Bronchial smooth muscle cell (primary cell): ENCODE measurements at places on chromosomes 4 and X. TPM values are rescaled to one million over a fixed set of nuclear protein-coding genes. Genes with fewer than 3 reads are reported as not detected.

Gene SSX2
- total RNA-seq: not detected in 2 replicates

Gene IL9R
- total RNA-seq: not detected in 2 replicates

Gene IL3RA
- not detected in 2 replicates for total RNA-seq

Gene TLR3
- total RNA-seq: 1.1 and 1.8 TPM in 2 replicates

Gene SLC10A7
- total RNA-seq: 3.9 and 5.0 TPM in 2 replicates

Gene PNMA6F
- total RNA-seq: not detected in 2 replicates

Gene TMEM31
- not detected in 2 replicates for total RNA-seq

Gene CD99
- 158 and 164 TPM in 2 replicates for total RNA-seq

Gene SPANXD
- total RNA-seq: not detected in 2 replicates

Gene CPEB2
- 5.9 and 9.9 TPM in 2 replicates for total RNA-seq

Gene CLGN
- total RNA-seq: 0.26 and 17.3 TPM in 2 replicates

Gene CXCL11
- not detected in 2 replicates for total RNA-seq

Gene MAML3
- total RNA-seq: 0.52 and 1.9 TPM in 2 replicates

Gene CYBB
- not detected in 2 replicates for total RNA-seq

Gene RIBC1
- total RNA-seq: 0.79 and 1.4 TPM in 2 replicates

Gene IL1RAPL1
- total RNA-seq: 0.86 and 3.6 TPM in 2 replicates

Gene PAGE5
- not detected in 2 replicates for total RNA-seq

Gene GPC4
- under 0.01 TPM in 2 replicates for total RNA-seq

Gene ITGB1BP2
- total RNA-seq: 0.43 and 0.47 TPM in 2 replicates

Gene BANK1
- total RNA-seq: 0.17 and 0.32 TPM in 2 replicates

Gene FMR1NB
- total RNA-seq: not detected in 2 replicates

Gene TBX22
- not detected in 2 replicates for total RNA-seq
